ENCODE measurements at places on chromosomes 2 and 18.

DNA sequence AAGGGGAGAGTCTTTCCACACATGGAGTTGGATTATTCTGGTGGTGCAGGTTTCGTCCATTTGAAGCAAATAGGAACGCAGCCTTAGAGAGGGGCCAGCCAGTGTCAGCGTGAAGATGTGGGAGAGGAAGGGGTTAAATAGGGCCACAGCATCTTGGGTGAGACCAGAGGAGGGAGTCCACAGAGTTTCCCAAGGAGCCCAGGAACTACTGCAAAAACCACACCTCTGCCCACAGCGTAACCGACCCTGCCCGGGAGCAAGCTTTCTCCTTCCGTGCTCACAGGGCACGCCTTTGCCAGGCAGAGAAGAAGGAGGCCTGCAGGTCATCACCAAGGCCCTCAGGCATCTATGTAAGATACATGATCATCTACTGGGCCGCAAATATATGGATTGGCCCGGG lies 314.5 kb downstream of the AGAP1 start:
- no peak for DNase-seq

DNA sequence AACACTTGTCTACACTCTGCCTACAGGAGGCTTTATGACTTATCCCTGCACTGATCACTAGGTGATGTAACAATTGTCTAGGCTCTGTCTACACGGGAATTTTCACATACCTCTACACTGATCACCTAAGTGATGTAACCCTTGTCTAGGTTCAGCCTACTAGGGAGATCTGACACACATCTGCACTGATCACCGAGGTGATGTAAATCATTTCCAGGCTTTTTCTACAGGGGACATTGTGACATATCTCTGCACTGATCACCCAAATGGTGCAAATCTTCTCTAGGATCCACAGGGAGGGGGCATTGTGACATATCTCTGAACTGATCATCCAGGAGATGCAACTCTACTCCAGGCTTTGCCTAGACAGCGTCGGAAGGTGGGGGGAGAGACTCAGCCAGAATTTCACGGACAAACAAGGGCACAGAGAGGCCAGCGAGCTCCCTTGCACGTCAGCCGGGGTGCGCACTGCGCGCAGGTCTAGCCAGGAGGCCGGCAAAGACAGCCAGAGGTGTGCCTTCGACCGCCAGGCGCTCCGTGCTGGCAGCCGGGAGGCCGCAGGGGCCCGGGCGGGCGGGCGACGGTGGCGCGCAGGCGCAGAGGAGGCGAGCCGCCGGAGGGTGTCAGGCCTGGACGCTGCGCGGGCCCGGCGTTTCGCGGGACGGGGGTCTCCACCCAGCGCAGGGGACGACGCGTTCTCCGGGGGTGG lies 46.9 kb upstream of the USP14 start:
- DNase-seq, result no peak

DNA sequence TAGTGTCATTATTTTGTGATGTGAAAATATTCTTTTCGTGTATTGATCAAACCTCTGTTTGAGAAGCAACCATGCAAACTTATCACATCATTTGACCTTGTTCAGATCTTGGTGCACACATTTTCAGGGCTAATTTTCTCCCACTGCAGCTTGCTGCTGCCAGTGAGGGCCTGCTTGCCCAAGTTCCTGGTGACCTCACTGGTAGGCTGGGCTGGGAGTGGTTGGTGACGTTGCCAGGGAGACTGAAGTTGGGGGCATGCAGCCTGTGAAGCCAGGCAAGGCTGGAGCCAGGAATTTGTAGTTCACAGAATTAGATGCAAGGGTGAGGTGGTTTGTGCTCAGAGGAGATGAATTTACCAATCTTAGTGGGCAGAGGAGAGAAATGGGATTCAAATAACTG lies 38.5 kb downstream of the PARD3B start:
- DNase-seq, result no peak

DNA sequence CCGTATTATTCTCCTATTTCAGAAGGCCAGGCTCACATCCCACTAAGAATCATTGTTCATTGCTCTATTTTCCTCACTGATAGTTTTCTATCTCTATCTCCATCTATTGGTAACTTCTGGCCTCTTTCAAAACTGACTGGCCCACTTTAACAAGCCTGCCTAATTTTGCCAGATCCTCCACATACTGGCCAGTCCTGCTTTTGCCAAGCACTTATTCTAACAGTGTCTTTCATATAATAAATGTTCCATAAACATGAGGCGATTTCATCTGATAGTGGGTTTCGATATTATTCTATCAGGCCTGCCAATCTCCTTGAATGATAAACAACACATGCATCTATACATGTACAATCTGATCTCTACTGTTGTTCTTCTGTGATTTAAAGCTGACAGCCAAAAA lies 125.9 kb upstream of the KCNH7 start:
- no peak for DNase-seq

GRCh38 chr2:32925976-32926707 lies 20.6 kb upstream of the LTBP1 start:
- DNase-seq, result no peak

GRCh38 chr18:46750626-46751025 lies 6.2 kb downstream of the ST8SIA5 start:
- no peak for DNase-seq

DNA sequence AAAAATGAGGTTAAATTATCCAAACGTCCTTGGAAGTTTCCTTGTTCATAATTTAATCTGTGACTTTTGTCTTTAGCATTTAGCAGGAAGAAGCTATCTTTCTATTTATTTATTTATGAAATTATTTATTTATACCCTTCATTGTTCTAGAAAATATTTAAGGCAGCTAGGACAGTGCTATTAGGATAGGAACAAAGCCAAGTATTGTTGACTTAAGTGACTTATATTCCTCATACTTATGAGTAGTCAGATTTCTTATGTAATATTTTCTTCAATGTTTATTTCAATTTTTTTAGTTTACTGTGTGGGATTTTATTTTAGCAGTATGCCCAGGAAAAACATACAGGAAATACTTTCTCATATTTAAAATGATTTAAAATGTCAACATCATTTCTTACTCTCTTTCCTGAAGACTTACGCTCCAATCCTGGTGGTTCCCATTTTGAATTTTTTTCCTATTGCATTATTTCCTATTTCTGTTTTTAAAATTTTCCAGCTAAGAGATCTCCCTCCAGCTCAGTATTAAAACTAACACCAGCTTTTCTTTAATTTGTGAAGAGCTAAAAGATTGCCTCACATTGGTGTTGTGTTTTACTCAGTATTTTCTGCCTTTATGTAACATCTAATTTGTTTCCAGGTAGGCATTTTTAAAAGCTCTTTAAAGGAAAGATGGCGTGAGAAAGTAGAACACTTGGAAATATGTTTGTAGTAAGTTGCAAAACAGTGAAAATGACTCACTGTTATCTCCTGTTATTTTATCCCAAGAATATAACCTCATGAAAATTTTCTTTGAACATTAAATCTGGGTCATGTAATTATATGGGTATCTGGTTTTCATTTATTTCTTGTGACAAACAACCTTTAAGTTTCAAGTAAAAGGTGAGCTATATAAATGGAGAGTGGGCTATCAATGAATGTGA lies 32.2 kb downstream of the MAPRE2 start:
- DNase-seq, result no peak

GRCh38 chr2:35526741-35527140 lies 828.8 kb upstream of the CRIM1 start:
- no peak for DNase-seq

GRCh38 chr18:32566960-32567359 lies 96.3 kb upstream of the GAREM1 start:
- no peak for DNase-seq

- no peak for DNase-seq
Measured at GRCh38 chr2:112640467-112640799, 5.3 kb upstream of the SLC20A1 start.

DNA sequence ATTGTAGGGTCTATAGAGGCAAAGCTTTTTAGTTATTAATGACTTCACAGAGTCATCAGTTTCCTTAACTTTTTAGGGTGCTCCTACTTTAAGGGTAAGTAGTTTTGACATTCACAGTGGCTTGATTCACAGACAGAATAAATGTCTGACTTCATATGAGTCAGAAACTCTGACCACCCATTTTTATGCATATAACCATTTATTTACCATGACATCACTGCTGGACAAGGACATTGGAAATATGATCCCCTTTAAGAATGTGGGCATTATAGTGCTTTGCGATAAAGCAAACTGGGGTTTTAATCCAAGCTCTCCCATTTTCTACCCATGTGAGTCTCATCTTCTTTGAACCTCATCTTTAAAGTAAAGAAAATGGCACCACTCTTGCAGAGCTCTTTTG lies 162.0 kb upstream of the MC4R start:
- no peak for DNase-seq

GRCh38 chr2:201984800-201985525 lies 48.7 kb upstream of the FZD7 start:
- no peak for DNase-seq

- peak; percentile 53 for DNase-seq
Measured at GRCh38 chr18:657311-658000, at the start of gene TYMS. Gene TYMS, plus strand, starts transcription at chr18:657653. Its CDS starts 90 bp downstream, at chr18:657743.

- DNase-seq, result no peak
Measured at GRCh38 chr2:233338046-233338445, 16.2 kb upstream of the DGKD start.

DNA sequence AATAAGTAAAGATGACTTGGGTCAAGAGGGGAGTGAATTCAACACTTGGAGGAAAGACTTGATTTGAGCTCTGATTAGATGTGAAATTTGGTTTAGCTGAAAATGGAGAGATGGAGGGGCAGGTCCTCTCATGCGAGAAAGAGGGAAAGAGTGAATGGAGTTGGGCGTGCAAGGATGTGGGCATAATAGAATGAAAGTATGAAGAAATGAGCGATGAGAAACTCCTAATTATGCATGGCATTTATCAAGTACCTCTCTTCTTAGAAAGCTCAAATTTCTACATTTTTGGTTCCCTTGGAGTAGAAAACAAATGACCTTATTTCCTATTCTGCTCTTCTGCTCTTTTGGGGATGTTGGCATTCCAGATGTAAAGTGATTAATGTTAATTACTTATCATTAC lies 161.5 kb downstream of the PHLPP1 start:
- DNase-seq, result no peak

DNA sequence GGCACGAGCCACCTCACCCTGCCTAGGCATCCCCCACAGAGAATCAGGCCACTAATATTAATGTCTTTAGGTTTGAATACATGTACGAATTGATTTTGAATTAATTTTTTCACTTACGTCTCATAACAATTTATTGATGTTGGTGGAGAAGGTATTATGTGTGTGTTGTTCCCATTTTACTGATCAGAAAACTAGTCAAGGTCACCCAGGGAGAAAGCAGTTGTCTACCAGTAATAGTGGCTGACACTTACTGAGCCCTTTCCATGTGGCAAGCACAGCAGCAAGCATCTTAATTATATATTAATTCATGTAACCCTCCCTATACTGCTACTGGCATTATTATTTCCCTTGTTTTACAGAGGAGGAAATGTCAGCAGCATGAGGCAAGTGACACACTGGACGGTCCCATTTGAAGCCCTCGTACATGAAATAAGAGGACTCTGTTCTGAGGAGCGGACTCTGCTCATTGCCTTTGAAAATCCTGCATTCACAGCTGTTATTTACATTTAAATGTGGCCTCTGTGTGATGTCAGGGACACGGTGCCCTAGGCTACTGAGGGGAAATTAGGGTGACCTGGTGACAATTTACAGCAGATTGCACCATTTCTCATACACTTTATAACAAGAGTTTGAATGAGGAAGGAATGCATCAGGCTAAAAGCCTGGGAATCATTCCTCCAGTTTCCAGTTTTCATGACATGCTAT lies 30.9 kb upstream of the KCNE4 start:
- no peak for DNase-seq

DNA sequence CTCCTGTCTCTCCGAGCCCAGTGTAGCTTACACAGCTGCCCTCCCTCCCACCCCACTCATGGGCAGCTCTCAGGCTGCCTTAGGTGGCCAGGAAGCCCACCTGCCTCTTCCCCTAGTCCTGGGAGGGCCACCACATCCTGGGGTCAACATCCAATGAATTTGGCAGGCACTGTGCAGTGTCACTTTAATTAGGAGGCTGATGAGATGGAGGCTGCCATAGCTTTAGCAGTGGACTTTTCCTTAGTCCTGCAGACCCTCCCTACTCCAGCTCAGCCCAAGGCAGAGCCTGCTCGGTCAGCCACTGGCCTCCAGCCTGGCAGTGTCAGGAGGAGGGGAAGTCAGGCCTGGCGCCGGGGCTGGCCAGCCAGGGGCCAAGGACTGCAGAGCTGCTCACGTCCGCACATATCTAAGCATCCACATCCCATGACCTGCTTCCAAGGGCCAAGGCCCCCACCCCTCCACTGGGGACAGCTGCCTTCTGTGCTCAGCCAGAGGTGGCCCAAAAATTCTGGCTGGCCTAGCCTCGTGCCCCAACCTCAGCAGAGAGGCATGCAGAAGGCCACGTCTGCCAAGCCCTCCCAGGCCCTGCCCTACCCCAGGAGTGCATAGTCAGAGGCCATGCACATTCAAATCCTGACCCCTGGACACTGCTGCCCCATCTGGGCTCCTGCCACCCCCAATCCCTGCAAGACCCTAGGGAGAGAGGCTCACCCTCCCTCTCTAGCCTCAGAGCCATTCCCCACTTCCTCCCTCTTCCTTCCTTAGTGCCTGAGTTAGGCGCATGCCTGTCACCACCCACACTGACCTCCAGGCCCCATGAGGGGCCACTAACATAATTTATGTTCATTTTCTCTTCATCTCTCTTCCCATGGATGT lies 33.1 kb downstream of the ADRA2B start:
- DNase-seq, result no peak

GRCh38 chr2:20897874-20898453 lies 75.1 kb upstream of the LDAH start:
- no peak for DNase-seq

- DNase-seq, result peak; percentile 76
Measured at GRCh38 chr2:98569197-98569793, 39.0 kb downstream of the COA5 start.

DNA sequence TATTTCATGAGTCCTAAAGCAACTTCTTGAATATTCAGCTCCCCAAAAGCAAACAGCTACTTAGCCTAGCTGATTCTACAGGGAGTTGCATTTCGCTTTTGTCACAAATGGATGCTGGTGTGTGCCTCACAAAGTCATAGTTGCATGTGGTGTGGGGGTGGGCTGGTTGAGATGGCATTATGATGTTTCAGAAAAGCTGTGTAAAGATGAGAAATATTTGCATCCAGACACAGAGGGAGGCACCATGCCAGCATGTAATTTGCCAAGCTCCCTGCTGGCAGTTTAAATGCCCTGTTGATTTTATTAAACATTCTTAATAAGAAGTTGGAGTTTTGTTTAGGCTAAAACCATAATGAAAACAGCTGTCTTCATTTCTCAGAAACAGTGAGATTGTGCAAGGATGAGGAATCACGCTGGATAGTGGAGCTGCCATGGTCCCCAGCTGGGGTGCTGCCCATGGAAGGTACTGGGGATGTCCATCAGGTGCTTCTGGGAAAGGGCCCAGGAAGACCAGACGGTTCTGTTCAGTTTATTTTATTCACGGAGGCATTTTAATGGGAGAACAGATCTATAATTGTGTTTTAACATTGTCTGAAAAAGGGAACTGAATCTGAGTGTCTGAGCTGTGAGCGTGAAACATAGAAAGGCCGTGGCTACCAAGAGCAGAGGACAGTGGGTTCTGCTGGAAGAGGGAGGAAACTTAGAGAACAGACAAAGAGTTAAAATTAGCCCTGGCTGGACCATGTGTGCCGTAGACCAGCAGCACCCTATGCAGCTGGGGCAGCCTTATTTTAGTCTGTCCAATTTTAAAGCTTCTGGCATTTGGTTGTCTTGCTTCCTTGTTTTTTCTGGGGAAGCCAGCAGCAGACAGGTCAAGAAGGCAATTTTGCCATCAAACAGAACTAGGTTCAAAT lies 177.1 kb downstream of the FAM210A start:
- DNase-seq, result no peak
